ENCODE measurements at places on chromosomes 6 and 20.

- DNase-seq = no peak
These were observed 48.1 kb downstream of the CHMP4B start for GRCh38 chr20:33859157-33859695.

GRCh38 chr6:117538615-117539014 is 56.1 kb downstream of the DCBLD1 start:
- no peak for DNase-seq

- DNase-seq = no peak
These were observed 3.9 kb downstream of the NR2E1 start for GRCh38 chr6:108169464-108170331.

- DNase-seq = no peak
These were observed 114.3 kb upstream of the LRFN2 start for GRCh38 chr6:40701352-40702007.

DNA sequence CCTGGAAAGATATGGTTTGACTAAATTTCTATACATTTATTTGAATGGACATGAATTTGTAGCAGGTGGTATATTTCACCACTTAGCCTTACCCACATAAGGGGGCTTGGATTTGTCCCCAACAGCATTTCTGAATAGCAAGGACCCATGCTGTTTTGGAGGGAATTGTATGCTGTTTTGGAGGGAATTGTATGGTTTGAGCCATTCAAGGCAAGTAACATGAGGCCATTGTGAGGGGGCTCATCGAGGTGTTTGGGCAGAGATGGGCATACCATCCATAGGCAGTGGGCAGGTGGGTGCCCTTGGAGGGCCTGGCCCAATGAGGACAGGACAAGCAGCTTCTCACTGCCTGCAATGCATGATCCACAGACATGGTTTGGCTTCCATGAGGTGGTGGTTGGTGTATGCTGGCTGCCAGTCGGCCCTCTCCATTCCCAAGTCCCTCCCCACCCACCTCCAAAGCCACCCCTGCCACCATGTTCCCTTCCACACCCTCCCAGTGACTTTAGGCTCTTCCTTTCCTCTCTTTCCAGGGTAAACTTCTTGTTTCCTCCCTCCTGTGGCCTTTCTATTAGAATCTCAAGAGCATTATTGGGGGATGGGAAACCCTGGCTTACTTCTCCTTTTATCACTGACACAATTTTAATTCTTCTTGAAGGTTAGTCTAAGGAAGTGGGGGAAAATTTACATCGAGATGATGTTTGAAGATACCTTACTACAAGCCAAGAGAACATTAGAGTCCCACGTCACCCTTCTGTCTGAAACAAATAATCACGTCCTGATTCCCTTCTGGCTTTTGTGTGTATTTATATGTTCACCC is 13.2 kb upstream of the PXDC1 start:
- no peak for DNase-seq

DNA sequence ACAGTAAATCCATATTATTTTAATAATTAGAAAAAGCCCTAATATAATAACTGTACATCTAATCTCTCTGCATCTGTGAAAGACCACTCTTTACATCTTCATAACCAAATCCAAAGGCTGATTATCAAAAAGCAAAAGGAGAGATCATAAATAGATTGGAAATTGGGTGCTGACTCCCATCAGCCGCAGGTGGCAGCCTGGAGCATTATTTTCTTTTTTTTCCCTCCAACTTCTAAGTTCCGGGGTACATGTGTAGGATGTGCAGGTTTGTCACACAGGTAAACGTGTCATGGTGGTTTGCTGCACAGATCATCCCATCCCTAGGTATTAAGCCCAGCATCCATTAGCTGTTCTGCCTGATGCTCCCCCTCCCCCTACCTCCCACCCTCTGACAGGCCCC is 30.5 kb downstream of the LRP11 start:
- no peak for DNase-seq

DNA sequence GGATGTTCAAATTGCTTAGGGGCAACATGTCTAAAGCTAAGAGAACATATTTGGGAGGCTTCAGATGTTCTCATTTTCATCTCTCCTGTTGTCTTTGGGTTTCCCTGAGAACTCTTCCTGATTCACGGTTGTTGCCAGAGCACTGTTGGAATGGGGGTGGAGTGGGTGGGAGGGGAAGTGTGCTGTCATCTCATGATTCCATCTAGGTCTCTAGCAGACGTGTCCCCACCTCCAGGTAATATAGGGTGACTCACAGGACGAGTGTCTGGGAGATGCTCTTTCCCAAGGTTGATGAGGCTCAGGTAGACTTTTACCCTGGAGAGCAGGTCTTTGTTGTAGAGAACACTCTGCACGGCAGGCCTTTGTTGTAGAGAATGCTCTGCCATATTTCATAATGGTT is 636.9 kb downstream of the QKI start:
- no peak for DNase-seq

DNA sequence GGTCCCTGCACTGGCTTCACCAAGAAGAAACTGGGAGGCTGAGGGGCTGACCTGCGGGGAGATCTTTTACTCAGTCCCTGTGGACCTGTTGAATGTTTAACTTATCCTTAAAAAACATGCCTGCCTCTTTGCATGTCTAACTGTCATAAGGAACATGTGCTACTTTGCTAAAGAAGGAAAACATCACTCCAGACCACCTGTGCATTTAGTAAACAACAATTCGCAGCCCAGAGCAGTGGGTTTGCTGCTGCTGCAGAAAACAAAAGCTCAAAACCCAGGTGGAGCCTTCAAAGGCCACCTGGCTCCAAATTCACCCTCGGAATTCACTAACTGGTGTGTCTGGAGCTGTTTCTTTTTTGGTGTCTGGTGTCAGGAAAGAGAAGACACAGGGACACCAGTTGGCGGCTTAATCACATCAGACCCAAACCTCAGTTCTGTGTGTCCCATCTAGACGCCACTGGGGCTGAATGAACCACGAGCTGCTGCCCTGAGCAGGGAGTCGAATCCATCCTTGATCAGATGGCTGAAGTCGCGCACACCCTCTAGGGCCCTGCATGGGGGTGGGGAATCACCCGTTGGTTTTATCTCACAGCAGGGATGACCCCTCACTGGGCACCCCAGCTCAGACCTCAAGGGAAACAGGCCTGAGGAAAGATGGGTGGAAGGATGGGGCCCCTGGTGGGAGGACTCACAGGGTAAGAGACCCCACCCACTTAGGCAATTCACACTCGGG is 344.3 kb downstream of the PREX1 start:
- DNase-seq = no peak

DNA sequence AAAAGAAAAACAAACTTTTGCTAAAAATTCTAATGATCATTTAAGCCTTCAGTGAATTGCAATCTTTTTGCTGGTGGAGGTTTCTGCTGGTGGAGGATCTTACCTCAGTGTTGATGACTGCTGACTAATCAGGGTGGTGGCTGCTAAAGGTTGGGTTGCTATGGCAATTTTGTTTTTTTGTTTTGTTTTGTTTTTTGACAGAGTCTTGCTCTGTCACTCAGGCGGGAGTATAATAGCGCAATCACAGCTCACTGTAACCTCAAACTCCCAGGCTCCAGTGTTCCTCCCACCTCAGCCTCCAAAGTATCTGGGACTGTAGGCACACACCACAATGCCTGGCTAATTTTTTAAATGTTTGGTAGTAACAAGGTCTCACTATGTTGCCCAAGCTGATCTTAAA is 94.7 kb downstream of the ANKRD6 start:
- DNase-seq = no peak

GRCh38 chr6:15491255-15491985 is 171.4 kb downstream of the DTNBP1 start:
- DNase-seq = no peak

DNA sequence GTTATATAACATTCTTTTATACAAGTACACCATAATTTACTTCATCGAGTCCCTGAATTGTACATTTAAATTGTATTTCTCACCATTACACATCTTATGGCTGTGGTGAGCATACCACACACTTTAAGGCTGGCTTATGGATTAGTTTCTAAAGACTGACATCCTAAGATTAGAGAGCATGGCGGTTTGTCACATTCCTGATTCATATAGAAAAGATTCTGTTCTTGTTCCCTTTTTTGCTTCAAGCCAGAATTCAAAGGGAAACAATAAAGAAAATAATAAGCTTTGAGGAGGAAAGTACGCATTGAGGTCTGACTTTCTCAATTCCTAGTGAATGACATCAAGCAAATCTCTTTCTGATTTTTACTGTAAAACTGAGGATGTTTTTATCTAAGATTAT is 2.5 kb downstream of the BTN1A1 start:
- DNase-seq = no peak

DNA sequence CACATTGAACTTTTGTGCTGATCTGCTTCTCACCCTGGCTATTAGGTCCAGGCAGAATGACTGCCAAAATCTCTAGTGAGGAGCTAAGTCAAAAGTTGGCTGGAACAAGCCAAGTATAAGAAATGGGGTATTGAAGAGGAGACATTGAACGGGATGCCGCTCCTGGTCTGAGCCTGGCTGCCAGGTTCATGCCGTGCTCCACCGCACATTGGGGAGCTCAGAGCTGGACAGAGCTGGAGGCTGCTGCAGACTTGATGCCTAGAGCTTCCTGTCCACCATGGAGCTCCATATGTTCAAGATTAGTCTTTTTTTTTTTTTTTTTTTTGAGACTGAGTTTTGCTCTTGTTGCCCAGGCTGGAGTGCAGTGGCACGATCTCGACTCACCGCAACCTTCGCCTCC is 4.1 kb upstream of the IFT52 start:
- DNase-seq = no peak

DNA sequence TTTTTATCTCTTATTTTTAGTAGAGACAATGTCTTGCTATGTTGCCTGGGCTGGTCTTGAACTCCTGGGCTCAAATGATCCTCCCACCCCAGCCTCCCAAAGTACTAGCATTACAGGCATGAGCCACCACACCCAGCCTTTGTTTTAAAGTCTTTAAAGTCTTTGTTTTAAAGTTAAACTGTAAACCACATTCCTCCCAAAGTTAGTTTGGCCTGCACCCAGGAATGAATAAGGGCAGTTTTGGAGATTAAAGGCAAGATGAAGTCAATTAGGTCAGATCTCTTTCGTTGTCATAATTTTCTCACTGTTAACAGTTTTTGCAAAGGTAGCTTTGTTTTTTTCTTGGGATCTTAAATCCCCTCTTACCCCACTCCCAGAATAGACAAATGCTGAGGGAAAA is 63.8 kb downstream of the UBR2 start:
- DNase-seq = no peak

GRCh38 chr6:7145585-7145884 is 37.8 kb downstream of the RREB1 start:
- no peak for DNase-seq

GRCh38 chr6:108835218-108835850 is 12.9 kb upstream of the ARMC2 start:
- DNase-seq = no peak

DNA sequence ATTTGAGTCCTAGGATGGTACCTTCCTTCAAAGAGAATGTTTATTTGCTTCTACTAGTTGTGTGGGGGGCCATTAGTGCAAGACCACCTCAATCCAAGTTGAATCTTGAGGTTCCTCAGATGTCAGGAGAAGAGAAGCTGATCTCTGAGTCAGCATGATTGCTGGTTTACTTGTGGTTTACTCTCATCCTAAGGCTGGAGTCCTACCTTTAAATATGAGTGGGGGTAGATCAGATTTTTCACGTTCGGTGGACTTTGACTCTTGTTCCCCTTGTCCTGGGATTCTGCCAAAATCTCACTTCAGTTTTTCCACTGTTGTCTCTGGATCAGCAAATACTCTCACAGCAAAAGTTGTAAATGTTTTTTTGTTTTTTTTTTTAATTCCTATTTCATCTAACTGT is 84.6 kb upstream of the F13A1 start:
- DNase-seq = no peak

- DNase-seq = no peak
These were observed 629.6 kb upstream of the EPHA7 start for GRCh38 chr6:94049001-94049400.

DNA sequence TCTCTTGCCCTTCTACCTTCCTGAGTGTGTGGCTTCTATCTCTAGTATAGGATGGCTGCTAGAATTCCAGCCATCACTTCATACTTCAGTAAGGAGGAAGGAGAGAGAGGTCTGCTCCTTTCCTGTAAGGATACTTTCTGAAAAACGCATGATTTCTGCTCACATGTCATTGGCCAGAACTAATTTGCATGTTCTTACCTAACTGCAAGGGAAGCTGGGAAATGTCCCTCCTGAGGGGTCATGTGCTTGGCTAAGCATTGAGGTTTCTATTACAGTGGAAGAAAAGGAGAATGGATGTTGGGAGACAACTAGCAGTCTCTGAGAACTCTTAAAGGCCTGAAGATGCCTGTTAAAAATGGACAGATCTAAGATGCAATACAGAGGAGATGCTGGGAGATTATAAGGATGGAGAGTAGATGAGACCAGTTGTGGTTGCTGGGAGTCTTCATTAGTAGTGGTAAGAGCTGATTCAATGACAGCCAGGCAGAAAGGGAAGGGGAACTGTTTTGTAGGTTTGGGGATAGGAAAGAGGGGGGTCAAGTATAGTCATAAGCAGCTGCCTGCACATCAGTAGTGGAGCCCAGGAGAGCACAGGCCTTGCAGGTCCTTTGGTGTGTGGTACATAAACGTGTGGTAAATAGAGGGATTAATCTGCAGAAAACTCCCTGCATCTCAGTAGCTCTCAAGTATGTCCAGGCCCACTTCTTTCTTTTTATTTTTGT is 20.2 kb downstream of the CDS2 start:
- DNase-seq = no peak

- DNase-seq = no peak
These were observed 271.5 kb upstream of the CDYL start for GRCh38 chr6:4504700-4505099.

DNA sequence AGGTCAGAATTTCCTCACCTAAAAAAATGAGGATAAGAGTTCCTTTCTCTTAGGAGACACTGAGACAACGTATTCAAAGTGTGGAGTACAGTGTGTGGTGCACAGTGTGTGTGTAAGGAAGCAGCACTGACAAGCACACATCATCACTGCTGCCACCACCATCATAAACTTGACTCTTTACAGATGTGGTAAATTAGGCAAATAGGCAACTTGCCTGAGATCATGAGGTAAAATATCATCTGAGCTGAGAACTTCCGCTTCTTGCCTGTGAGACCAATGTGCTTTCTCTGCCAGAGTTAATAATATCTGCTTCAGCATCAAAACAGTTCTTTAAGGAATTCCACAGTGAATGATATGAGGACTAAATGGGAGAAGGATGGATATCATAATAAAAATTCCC is 52.7 kb downstream of the LYRM4 start:
- no peak for DNase-seq

DNA sequence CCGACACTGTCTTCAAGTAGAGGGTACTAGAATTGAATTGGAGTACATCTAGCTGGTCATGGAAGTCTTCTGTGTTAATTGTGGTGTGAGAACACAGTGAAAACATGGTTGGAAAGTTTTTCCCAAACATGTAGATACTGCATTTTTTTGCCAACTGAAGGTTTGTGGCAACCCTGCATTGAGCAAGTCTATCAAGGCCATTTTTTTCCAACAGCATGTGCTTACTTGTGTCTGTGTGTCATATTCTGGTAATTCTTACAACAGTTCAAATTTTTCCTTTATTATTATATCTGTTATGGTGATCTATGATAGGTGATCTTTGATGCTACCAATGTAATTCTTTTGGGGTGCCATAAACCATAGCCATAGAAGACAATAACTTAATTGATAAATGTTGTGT is 147.0 kb downstream of the MYB start:
- DNase-seq = no peak

GRCh38 chr6:167255918-167256553 is 35.1 kb upstream of the UNC93A start:
- DNase-seq = no peak

- no peak for DNase-seq
These were observed 54.4 kb upstream of the RBM24 start for GRCh38 chr6:17226786-17227233.

GRCh38 chr20:24612799-24613775 is 143.7 kb downstream of the SYNDIG1 start:
- DNase-seq = no peak

- DNase-seq = no peak
These were observed 25.2 kb upstream of the RNF24 start for GRCh38 chr20:4040283-4041179.

All from NCI-H2081 treated with DMSO at 0.1 percent for 48 hours (cell line).